ENCODE measurements at places on chromosomes 5 and 9.

DNA sequence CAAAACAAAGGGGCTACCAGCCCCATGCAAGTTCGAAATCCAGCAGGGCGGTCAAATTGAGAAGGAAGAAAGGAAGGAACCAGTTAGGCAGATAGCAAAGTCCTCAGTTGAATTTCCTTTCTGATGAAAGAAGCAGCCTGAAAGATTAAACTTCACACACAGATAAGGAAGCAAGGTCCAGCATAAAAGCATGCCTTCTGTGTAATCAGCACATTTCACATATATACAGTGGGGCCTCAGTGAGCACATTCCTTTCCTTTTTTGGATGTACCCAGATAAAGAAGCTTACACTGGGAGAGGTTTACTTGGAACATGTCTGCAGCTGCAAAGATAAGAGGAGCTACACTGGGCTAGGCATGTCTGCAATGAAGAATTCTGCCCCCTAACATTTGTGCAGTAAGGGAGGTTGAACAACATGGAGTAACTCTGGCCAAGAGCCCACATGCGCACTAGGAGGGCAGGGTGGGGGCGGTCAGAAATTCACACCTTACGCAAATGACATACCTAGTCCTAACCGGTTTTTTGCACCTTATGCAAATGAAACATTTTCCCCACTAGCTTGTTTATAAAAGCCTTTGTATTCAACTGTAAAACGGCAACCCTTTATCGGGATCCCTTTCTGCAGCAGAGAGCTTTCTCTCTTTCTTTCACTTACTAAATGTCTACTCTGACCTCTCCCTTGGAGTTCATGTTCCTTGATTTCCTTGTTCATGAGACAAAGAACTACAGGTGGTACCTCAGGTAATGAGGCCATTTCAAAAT, 149.7 kb upstream of the FBXL17 start:
- no peak for DNase-seq

DNA sequence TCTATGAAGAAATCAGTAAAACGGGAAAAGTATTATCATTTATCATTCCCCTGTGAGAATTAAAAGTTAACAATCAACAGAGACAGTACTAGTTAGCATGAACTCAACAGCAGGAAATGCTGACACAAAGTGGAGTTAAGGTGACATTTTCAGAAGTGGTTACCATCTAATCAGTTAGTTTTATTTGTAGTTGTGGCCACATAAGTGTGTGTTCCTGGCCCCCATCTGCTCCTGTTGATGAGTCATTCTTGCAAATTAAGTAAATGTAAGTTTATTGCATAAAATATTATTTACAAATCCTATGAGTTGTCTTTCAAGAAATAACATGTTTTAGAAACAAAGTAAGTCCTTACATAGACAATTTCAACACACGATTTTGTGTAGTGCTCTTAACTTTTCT, 8.9 kb upstream of the BNC2 start:
- no peak for DNase-seq

GRCh38 chr9:127712867-127713266, 2.6 kb downstream of the PTRH1 start:
- DNase-seq: no peak

- DNase-seq: no peak
These were observed 100.3 kb downstream of the PCSK1 start for GRCh38 chr5:96332535-96333366.

DNA sequence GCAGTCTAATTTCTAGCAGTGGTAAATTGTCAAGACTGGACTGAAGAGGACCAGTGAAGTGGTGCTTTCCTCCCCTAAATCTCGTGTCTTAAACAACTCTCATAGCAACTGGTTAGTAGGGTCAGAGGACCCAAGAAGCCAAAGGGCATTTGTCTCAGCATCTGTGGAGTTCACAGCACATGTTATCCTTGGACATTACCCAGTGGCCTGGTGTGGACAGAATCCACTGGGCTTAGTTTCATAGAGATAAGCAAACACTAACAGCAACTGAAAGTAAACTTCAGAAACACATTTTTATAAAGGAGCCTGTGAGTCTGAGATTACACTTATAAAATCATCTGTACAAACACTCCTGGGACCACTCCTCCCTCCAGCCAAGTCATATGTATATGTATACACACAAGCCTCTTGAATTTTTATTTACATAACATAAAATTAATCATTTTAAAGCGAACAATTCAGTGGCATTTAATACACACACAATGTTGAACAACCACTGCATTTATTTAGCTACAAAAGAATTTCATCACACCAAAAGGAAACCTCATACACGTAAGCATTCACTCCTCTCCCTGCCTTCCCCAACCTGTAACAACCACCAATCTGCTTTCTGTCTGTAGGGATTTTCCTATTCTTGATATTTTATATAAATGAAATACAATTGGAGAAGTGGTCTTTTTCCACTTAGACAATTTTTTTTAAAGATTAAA, 457.8 kb downstream of the RASEF start:
- DNase-seq: no peak

GRCh38 chr5:143056792-143057579, 286.8 kb downstream of the ARHGAP26 start:
- no peak for DNase-seq

- DNase-seq: no peak
These were observed 5.7 kb downstream of the NIPSNAP3B start for GRCh38 chr9:104769655-104770054.

GRCh38 chr5:140005145-140005591, 37.9 kb downstream of the NRG2 start:
- no peak for DNase-seq

- DNase-seq: no peak
These were observed 5.8 kb upstream of the JAK2 start for GRCh38 chr9:4979239-4979638.

- no peak for DNase-seq
These were observed 70.5 kb downstream of the SMIM23 start for GRCh38 chr5:171855798-171856763.

- no peak for DNase-seq
These were observed 5.7 kb upstream of the PCYOX1L start for GRCh38 chr5:149352169-149352568.

- no peak for DNase-seq
These were observed at the start of gene COL15A1 for GRCh38 chr9:98943682-98944056. COL15A1 (plus strand) TSS chr9:98943907; CDS start chr9:98944062, 155 bp downstream.

GRCh38 chr9:75628952-75629351, 261.5 kb upstream of the PCSK5 start:
- DNase-seq: no peak

- DNase-seq: no peak
These were observed 16.8 kb upstream of the ZBTB43 start for GRCh38 chr9:126788046-126788445.

GRCh38 chr5:39785410-39785809, 360.6 kb upstream of the DAB2 start:
- no peak for DNase-seq

DNA sequence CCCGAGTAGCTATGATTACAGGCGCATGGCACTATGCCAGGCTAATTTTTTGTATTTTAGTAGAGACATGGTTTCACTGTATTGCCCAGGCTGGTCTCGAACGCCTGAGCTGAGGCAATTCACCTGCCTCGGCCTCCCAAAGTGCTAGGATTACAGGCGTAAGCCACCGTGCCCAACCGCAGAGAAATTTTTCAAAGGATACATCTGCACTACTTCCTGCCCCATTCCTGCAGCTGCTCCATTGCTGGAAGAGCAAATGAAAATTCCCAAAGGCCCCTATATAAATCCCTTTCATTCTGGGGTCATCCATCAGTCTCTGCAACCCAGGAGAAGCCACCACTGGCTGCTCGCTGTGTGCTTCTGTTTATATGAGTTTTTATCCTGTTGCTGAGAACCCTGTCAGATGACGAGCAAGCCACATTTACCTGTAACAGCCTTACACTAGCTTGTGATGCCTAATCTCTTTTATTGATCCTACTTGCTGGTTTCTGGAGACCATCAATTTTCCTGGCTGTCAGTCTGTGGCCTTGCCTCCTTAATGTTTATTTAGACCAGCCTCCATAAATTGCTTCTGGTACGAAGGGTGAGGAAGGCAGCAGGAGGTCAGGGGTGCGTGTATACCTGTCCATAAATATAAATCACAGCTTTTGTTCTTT, 925.3 kb downstream of the TLE4 start:
- DNase-seq: no peak

DNA sequence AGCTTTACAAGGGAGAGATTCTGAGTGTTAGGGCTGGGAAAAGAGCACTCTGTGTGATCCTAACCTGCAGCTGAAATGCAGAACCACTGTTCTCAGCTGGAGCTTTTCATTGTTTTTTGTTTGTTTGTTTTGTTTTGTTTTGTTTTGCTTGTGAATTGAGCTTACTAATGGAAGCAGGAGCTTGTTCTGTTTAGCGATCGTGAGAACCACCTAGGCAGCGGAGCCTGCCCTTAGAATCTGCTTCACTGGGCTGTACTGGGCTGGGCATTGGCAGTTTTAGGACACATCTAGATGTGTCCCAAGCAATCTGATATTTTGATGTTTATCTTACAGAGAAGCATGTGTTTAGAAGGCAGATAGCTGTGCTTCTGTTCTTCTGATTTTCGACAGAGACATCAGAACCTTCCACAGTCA, 14.3 kb downstream of the SYK start:
- DNase-seq: no peak

GRCh38 chr5:133334796-133335639, 277.3 kb downstream of the FSTL4 start:
- DNase-seq: no peak

DNA sequence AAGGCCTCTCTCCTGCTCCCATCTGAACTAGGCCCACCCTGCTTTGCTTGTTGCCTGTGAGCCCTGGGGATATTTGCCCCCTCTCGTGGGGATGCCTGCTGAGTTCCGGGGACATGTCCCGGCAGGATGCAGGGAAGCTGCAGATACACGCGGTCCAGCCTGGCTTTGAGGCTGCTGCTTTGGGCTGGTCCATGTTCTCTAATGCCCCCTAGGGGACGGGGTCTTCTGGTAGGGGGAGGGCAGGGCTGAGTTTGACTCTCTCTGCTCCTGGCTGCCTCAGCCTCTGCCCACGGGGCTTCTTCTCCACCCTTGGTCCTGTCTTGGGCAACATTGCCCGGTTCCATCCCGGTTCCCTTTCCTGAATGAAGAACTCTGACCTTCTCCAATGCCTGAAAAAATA, 84.9 kb upstream of the ASS1 start:
- DNase-seq: no peak

GRCh38 chr9:107946364-107947141, 457.0 kb upstream of the KLF4 start:
- DNase-seq: no peak

- no peak for DNase-seq
These were observed 27.4 kb downstream of the BICD2 start for GRCh38 chr9:92737216-92737606.

GRCh38 chr5:179405426-179406030, 60.3 kb upstream of the ADAMTS2 start:
- DNase-seq: no peak

- no peak for DNase-seq
These were observed 39.9 kb downstream of the USP20 start for GRCh38 chr9:129875181-129875611.

DNA sequence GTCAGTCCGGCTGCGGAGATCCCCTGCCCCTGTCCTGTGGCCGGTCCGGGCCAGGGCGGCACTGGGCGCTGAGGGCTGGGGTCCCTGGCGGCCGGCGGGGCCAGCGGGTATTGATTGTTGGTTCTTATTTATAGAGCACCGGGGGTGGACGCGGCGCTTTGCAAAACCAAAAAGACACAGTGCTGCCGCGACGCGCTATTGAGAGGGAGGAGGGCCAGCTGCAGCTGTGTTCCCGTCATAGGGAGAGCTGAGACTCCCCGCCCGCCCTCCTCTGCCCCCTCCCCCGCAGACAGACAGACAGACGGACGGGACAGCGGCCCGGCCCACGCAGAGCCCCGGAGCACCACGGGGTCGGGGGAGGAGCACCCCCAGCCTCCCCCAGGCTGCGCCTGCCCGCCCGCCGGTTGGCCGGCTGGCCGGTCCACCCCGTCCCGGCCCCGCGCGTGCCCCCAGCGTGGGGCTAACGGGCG, 2.5 kb downstream of the LRRC26 start:
- no peak for DNase-seq

- no peak for DNase-seq
These were observed 52.5 kb upstream of the PTGS1 start for GRCh38 chr9:122318284-122318683.

DNA sequence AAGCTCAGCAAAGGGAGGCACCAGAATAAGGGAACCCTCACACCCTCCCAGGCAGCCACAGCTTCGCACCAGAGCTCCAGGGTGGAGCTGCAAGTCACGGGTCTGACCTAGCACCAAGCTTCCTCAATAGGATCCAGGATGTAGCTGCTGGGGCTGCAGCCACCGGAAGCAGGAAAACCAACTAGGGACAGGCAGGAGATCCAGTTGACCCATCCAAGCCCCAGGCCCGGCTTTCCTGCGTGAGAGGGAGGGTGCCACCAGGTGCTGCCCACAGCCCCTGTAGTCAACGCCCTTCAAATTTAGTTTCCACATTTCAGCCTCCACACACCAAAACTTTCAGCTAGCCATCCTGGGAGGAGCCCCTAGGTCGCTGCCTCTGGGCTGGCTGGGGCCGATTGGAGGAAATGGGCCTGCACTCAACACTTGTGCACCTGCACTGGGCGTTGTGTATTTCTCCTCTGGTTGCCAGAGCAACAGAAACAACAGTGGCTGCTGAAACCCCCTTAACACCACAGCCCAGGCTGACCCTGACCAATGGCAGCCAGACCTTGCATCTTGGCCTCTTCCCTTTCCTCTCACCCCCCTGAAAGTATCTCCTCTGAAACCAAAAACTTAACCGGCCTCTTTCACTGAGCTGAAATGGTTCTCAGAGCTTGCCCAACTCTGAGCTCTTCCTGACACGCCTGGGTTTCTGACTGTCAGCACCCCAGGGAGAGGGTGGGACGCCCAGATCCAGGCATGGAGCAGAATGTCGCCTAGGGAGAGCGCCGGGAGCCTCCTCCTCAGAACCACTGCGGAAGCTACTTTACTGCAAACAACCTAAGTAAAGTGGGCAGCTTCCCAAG, 226.5 kb upstream of the MAP3K1 start:
- DNase-seq: no peak

GRCh38 chr5:34062419-34062818, 19.4 kb upstream of the C1QTNF3 start:
- DNase-seq: no peak
